ENCODE measurements at places on chromosomes 12 and 14. TPM values are rescaled to one million over a fixed set of nuclear protein-coding genes. Genes with fewer than 3 reads are reported as not detected.

PLCZ1 gene
- not detected for total RNA-seq

FAM90A1 gene
- total RNA-seq = not detected

CFAP73 gene
- not detected for total RNA-seq

CDC42BPB gene
- total RNA-seq = 122 TPM

NOS1 gene
- total RNA-seq = not detected

GLIPR1L1 gene
- not detected for total RNA-seq

COPZ1 gene
- 139 TPM for total RNA-seq

KRT75 gene
- not detected for total RNA-seq

DYRK4 gene
- total RNA-seq = 39.3 TPM

POLE2 gene
- total RNA-seq = 14.2 TPM

LRRC43 gene
- total RNA-seq = 1.7 TPM

TCTN2 gene
- 12.2 TPM for total RNA-seq

PPM1A gene
- total RNA-seq = 20.6 TPM

WBP11 gene
- 15.5 TPM for total RNA-seq

LIN52 gene
- total RNA-seq = 11.2 TPM

KRT83 gene
- not detected for total RNA-seq

DBX2 gene
- not detected for total RNA-seq

AQP6 gene
- total RNA-seq = not detected

E2F7 gene
- 10.4 TPM for total RNA-seq

GLIPR1L2 gene
- total RNA-seq = 0.43 TPM

MAP3K9 gene
- total RNA-seq = under 0.01 TPM

PUS7L gene
- 30.2 TPM for total RNA-seq

UNC79 gene
- under 0.01 TPM for total RNA-seq

SYNJ2BP gene
- 20.7 TPM for total RNA-seq

EMP1 gene
- 75.6 TPM for total RNA-seq

TAS2R31 gene
- total RNA-seq = 7.3 TPM

SLC8A3 gene
- total RNA-seq = under 0.01 TPM

TAS2R8 gene
- 0.43 TPM for total RNA-seq
